Effector memory CD4-positive, alpha-beta T cell (primary cell): ENCODE measurements at places on chromosomes 1 and 21.

DNA sequence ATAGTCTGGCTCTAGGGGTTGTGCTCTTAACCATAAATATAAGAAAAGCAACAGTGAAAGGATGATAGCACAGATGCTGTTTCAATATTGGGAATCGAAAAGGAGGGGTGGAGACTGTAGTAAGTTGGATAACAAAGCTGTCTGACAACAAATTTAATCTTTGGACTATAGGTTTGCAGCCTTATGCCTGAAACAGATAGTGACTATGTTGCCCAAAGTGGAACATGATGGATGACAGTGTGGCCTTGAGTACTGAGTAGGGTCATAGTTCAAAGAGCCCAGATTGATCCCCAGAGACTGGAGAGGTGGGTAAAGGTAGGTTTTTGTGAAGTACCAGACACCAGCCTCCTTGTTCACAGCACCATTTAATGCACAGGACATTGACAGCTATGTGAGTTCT lies 144.0 kb upstream of the PALMD start:
- DNase-seq: no peak

DNA sequence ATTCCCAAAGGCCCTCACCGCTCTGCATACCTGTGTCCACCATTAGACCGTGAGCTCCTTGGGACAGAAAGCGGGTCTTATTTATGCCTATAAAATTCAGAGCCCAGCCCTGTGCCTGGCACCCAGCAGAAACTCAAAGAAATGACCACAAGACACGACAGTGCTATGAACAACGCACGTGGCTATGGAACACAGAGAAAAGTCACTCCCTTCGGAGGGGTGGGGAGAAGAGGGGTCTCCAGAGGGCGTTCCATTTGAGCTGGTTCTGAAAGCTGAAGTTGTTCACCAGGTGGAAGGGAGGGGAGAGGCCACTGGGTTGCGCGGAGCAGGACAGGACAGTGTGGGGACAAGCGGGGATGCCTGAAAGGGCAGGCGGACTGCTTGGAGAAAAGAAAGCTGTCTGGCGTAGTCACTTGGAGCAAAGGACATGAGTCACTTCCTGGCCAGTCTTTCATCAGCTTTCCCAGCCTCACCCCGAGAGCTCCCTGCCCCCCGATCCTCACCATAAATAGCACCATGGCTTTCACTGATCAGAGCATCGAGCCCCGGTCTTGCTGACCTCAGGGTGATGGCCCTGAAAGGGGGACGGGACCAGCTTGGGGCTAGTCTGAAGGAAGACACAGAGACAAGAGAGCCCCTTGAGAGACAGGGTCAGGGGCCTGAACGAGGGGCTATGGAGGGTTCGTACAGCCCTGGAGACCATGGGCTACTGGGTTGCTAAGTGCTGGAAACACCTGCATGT lies 28.5 kb downstream of the ECE1 start:
- no peak for DNase-seq

- no peak for DNase-seq
These were observed 590.4 kb upstream of the PLXNA2 start for GRCh38 chr1:208834381-208835096.

- no peak for DNase-seq
These were observed 22.8 kb downstream of the OR10R2 start for GRCh38 chr1:158494796-158495195.

- no peak for DNase-seq
These were observed 27.4 kb downstream of the LMX1A start for GRCh38 chr1:165329104-165329503.

DNA sequence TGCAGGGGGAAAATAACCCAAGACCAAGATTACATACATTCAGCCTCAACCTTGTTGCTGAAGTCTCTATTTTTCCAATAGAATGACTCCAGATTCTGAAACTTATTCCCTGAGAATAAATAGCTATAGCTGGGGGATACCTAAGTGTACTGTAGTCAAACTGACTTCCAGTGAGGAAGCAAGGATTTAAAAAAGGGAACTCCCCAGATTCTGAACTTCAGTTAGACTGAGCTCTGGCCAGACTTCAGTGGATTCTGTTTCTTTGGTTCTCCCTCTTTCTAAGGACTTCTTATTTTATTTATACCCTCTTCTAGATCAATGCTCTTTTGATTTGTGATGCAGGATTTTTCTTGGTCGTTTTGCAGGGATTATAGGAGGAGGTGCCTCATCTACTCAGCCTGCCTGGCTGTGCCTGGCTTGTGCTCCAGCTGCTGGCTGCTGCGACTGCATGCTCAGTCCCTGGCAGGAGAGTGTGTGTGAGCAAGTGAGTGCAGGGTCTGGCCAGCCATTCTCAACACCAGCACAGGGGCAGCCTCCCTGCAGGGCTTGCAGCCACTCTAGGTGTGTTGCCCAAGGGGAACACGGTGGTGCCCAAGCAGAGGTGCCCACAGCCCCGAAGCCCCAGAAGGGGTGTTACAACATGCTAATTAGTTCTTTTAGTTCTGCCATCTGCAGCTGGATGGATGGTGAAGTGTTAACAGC lies 43.0 kb downstream of the SPATA17 start:
- DNase-seq: no peak

DNA sequence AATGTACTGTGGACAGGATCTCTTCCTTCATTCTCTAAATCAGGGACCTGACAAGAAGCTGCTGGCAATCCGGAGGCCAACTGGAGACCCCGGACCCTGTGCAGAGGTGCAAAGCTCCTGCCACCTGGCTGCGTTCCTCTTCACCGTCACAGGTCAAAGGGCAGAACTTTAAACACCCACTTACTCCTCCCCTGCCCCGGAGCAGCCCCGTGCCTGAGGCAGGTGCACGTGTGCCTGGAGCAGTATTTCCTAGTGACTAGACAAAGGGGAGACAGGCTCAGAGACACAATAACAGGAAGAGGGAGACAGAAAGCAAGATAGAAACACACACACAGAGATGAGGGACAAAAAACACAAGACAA lies 6.6 kb upstream of the PIGC start:
- DNase-seq: no peak

GRCh38 chr1:67339623-67340343 lies 32.1 kb downstream of the IL12RB2 start:
- no peak for DNase-seq

GRCh38 chr1:2930913-2931723 lies 90.1 kb upstream of the ACTRT2 start:
- DNase-seq: no peak

DNA sequence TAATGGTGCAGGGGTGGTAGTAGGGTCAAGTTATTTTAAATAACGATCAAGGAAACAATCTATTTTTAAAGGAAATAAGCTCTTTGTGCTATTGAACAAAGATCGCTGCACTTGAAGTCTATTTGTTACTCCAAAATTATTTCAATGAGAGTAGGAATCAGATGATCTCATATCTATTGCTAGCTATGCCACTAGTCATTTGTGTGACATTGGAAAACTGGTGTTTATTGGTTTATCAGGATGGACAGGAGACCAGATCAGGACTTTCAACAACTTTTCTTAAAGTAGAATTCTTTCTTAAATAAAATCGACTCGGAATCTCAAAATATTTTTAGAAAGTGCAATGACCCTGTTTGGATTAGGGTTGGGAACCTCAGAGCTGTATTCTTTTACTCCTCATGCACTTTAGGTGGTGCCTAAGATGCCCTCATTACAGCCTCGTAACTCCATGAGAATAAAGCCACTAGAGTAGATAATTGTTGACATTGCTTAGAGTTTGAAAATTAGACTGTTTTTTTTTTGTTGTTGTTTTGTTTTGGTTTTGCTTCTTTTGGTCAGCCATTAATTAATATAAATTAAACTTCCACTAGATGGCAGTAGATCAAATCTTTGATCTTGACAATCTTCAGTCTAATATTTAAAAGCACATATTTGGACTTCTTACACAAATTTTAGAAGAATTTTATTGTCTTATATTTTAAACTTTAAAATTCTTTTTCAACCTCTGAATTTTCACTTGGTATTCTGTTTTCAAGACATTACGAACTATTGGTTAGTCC lies 352.4 kb downstream of the USP25 start:
- DNase-seq: no peak

GRCh38 chr1:226873771-226874578 lies 3.6 kb downstream of the PSEN2 start:
- no peak for DNase-seq

- DNase-seq: no peak
These were observed 514.0 kb upstream of the ADAMTS5 start for GRCh38 chr21:27480841-27481261.

DNA sequence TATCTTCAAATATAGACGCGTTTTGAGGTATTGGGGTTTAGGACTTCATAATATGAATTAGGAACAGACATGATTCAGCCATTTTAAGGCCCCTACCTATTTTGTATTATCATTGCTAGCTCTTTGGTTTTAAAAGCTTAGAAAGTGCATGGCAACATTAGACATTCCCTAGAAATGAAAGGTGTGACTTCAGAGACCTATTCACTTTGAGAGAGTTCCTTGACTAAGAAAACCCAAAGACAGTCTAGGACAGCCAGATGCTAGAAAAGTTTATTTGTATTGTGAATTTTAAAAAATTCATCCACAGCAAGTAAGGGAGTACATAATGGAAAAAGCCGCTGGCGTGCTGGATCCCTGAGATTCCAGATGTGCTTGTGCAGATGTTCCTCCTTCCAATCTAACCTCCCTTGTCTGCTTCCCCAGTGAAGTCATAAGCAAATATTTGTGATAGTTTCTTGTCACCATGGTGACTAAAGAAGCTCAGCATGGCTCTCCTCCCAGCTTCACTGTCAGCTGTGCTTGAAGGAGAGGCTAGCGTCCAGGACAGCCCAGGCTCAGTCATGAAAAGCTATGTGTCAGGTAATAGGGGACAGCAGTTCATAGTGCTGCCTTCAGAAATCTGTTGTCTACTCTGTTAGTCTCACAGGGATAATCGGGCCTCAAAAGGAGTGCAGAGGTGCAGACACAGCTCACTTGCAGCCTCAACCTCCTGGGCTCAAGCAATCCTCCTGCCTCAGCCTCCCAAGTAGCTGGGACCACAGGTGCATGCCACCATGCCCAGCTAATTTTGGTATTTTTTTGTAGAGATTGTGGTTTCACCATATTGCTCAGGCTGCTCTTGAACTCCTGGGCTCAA lies 34.8 kb downstream of the KPNA6 start:
- DNase-seq: no peak

- DNase-seq: no peak
These were observed 603.5 kb upstream of the ADAMTS5 start for GRCh38 chr21:27570306-27570868.

DNA sequence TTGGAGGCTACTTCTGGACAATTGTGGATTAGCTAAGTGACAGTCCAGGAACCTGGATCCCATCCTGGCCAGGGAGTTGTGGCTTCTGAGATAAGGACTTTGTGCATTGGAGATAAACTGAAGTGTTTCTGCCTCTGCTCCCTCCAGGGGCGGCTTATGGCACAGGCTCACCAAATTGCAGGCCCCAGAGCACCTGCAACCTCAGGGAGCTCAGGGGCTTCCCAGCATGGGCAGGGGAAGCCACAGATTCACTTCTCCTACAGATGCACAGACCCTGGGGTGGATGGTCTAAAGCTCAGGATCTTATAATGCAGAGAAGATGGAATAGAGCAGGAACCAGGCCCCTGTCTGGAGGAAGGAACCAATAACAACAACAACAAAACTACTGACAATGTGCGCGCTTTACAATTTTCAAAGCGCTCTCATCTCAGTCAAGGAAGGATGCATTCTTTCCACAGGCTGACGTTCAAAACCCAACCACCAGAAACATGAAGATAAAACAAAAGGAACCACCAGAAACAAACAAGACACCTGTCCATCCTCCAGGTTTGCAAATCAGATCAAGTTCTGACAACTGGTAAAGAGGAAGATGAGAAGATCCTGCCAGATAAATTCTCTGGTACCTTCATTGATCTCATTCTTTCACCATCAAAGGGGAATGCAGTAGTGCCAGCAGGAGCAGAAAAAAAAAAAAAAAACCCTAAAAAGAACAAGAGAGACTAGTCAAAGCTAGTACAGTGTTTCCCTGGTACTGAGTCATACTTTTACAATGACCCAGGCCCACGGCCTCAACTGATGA lies 121.0 kb upstream of the IRF2BP2 start:
- DNase-seq: no peak

DNA sequence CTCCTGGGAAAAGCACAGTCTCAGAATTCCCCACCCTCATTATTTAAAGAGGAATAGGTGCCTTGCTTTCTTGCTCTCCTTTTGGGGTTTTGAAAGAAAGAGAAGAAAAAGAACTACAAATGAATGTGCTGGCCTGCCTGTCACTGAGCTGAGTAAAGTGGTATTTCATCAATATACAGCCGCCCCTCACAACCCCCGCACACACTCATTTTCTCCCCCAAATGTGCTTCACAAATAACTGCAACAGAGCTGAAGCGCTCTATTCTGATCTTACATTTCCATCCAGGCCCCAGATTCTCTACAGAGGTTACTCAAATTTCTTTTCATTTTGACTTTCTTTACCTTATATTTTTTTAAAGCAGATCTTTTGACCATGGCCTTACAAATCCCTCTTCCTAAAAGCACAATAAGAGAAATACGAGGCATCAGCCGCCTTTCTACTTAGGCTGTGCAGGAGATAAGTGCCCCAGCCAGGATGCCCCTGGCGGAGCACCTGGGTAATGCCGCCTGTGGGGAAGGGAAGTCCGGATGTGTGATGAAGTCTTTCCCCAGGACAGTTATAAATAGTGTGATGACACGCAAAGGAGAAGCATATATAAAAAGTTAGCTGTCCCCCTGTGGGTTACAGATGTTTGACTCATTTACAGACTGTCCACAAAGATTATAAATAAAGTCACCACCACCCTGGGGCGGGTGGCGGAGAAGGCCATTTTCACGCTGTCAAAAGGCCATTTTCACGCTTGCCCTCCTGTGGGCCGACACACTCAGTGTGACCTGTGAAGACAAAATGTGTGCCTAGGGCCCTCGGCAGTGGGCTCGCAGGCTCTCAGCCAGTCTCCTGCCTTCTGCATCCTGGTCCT lies 6.5 kb downstream of the KCNN3 start:
- peak; percentile 16 for DNase-seq

GRCh38 chr1:26469558-26469957 lies 2.7 kb upstream of the HMGN2 start:
- DNase-seq: no peak

DNA sequence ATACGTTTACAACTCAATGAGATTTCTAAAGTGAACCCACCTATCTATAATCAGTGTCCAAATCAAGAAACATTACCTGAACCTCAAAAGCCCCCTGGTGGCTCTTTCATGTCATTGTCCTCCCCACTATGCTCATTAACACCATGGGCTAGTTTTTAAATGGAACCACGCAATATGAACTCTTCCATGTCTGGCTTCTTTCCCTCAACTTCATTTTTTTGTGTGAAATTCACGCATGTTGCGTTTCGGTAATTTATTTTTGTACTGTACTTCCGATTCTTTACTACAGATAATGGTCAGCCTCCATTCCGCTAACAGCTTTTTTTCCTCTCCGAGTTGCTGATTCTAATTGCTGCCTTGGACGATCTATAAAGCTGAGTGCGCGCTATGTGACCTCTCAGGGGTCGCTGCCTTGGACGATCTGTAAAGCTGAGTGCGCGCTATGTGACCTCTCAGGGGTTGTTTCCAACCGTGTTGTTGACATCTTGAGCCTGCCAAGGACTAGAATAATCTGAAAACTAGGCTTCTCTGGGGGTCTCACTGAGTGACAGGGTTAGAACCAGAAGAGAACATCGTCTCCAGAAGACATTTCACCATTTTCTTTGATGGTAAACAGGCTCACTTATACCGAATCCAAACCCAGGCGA lies 1.1 kb upstream of the CACYBP start:
- DNase-seq: peak; percentile 45
